Activated T-helper 1 cell treated with Interleukin-2 at 50 U/mL for 16 hours (primary cell): ENCODE measurements at places on chromosomes 3 and 15.

GRCh38 chr3:6301626-6302025 is 559.3 kb upstream of the GRM7 start:
- DNase-seq: no peak

GRCh38 chr15:26773917-26774316 is 1.1 kb upstream of the GABRB3 start:
- DNase-seq: no peak

GRCh38 chr3:50112462-50112861 is 23.7 kb downstream of the RBM5 start:
- no peak for DNase-seq

- no peak for DNase-seq
These were observed 68.8 kb downstream of the VGLL3 start for GRCh38 chr3:86921971-86922680.

- no peak for DNase-seq
These were observed 18.6 kb upstream of the SYNM start for GRCh38 chr15:99086327-99086667.

- no peak for DNase-seq
These were observed 57.7 kb downstream of the IGF2BP2 start for GRCh38 chr3:185767002-185767688.

DNA sequence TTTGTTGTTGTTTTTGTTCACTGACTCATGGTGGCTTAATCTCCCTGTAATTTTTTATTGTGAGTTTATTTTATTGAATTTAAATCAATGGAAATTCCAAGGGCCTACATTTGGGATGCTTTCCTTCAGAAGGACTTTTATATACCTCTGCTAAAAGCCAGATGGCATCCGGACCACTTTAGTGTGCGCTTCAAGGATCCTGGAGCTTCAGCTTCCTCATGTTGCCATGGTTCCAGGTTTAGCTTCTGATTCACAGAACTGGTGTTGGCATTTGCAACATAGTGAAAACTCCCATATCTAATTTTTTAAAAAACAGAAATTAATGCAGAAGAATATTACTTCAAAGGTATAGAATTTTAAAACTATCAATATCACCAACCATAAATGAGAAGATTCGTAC is 8.5 kb upstream of the HACD2 start:
- DNase-seq: no peak

DNA sequence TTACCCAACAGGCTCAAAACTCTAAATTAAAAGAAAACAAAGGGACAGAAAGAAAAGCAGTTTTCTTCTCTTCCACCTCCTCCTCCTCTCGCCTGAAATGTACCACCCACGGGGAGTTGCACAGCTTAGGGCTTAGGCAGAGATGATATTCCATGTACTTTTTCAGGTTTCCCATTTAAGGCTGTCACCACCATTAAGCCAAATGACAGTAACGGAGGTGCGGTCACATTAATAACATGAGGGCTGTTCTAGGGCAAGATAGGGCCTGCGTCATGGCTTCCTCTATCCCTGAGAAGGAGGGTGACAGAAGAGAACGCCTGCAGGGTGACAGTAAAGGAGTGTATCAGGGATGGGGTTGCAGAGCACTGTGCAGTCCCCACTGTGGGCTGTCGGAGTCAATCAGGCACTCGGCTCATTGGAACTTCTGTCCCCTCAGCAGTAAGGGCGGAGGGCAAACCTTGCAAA is 51.7 kb upstream of the TJP1 start:
- no peak for DNase-seq

GRCh38 chr3:184514171-184514490 is 47.5 kb upstream of the EPHB3 start:
- no peak for DNase-seq

GRCh38 chr3:196150481-196150880 is 60.7 kb downstream of the ZDHHC19 start:
- no peak for DNase-seq

- DNase-seq: no peak
These were observed 45.7 kb downstream of the PDHB start for GRCh38 chr3:58387650-58388546.

DNA sequence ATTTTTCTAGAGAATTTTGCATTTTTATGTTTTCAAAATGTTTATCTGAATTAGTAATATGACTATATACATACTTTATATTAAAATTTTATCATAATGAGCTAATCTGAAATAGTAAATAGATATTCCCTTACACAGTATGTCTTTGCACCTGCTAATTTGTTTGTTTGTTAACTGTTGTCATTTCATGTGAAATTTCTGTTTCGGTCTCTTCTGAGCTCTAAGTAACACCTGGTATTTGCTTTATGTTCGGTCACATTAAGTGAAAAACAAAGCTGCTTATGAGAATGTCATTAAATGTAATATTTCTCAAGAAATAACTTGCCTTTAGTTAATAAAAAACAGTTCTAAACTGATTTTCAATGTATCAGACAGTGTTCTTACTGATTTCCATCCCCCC is 61.1 kb downstream of the FNDC3B start:
- no peak for DNase-seq

DNA sequence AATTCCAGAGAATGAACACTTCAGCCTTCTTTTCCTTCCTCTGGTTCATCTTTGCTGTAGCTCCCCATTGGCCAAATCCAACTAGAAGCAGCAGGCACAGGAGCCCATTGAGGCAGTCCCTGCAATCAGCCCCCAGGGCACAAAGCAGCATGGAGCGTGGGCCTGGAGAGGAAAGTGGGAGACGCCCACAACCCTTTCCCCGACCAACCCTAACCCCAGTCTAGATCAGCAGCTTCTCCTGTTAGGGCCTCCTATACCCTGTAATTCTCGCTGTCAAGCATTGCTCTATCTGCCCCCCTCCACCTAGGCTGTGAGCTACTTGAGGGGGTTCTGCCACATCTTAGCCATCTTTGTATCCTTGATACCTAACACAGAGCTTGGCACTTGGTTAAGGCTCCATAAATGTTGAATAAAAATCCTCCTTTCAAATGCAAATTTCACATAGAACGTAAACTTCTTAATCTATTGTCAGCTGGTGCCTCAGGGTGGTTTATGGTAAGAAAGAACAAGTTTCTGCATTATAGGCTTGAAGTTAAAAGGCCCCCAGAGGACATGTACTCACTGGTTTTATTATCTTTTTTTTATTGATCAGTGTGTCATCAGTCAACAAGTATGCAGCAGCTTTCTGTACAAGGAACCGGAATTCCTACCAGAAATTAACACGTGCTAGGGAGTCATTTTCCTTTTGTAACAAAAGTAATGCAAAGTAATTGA is 97.9 kb upstream of the PFN2 start:
- no peak for DNase-seq

- DNase-seq: no peak
These were observed 200.0 kb upstream of the TOPAZ1 start for GRCh38 chr3:44041726-44042125.

- DNase-seq: no peak
These were observed 3.5 kb upstream of the LSMEM2 start for GRCh38 chr3:50275141-50275995.

DNA sequence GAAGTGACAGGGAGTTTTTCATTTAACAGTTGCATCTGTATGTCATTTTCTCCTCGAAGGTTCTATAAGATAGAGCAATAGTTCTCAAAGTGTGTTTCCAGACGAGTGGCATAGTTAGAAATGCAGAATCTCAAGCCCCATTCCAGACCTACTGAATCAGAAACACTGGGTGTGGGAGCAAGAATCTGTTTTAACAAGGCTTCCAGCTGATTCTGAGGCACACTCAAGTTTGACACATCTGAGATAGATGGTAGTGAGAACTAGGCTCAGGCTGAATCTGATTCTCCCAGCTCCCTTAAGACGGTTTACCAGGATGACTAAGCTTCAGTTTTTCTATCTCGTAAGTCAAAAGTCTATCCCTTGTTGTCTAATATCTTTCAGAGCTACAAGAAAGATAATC is 159.8 kb upstream of the NUDT16 start:
- no peak for DNase-seq
